Renal pelvis (tissue), 12 donors: ENCODE measurements at places on chromosomes 7 and 10.

DNA sequence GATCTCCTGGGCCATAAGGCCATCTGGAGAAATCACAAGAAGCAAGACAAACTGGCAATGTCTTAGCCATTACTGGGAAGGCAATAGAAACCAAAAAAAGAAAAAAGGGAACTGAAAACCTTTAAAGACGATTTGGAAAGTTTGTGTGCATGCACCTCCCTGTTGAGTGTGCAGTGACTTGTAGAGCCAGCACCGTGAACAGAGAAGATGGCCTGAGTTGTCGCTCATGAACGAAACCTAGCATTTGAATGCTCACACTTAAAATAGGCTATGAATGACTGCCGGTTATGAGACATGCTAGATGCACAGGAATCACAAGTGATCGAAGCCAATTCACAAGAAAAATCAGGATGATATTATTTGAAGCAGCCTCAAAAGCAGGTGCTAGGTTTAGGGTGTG lies 151.3 kb upstream of the ADO start:
- no peak for DNase-seq

DNA sequence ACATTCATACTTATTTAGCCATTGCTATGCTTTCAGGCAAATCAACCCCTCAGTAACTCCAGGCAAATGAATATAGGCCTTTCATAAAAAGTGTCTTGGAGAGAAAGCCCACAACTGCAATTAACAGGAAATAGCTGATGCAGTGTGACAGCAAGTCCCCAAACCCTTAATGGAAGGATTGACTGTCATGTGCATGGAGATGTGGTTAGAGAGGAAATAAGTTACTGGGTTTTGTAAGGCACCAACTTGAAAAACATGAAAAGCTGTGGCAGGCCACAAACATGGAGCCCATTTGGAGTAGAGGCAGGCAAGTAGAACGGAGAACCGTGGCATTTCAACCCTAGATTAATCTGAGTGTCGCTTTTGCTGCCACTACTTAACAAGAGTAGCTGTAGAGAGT lies 549.4 kb upstream of the C7orf33 start:
- no peak for DNase-seq

GRCh38 chr10:21972584-21972983 lies 30.9 kb downstream of the DNAJC1 start:
- DNase-seq: no peak

GRCh38 chr7:36171503-36171902 lies 18.4 kb downstream of the EEPD1 start:
- DNase-seq: no peak

DNA sequence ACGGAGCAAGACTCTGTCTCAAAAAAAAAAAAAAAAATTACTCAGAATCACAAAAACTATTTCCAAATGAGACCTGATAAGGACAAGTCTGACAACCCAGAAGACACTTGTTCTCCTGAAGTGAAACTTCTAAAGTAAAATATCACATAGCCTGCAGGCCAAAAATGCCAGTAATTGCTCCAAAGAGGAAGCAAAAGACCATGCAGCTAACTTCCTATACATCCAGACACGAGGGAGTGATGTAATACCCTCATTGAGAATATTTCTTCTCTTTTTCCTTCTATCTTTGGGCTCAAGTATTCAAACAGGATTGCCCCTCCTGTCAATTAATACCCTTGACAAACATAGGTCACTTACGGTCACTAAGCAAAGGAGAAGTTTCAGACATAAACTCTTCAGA lies 31.2 kb downstream of the ARMH3 start:
- DNase-seq: no peak

- no peak for DNase-seq
Observed at GRCh38 chr7:7595451-7595850, 28.8 kb downstream of the MIOS start.

DNA sequence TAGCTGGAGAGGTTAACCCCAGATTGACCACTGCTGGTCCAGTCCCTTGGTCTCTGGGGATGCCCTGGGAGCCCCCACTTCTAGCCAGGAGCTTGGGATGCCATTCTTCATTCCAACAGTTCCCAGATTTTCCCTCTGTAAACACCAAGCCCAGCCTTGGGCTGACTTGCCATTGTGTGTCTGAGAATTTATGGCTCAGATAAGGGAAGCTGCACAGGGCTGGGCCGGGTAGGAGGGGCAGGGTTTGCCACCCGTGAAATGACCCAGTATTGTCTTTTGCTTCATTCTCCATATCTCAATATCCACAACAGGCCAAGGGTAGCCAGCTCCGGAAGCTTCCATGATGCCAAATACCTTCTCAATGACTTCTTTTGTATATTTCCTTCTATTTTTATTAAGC lies 32.1 kb downstream of the AFAP1L2 start:
- no peak for DNase-seq

- DNase-seq: no peak
Observed at GRCh38 chr7:80463272-80463920, 48.5 kb downstream of the GNAT3 start.

DNA sequence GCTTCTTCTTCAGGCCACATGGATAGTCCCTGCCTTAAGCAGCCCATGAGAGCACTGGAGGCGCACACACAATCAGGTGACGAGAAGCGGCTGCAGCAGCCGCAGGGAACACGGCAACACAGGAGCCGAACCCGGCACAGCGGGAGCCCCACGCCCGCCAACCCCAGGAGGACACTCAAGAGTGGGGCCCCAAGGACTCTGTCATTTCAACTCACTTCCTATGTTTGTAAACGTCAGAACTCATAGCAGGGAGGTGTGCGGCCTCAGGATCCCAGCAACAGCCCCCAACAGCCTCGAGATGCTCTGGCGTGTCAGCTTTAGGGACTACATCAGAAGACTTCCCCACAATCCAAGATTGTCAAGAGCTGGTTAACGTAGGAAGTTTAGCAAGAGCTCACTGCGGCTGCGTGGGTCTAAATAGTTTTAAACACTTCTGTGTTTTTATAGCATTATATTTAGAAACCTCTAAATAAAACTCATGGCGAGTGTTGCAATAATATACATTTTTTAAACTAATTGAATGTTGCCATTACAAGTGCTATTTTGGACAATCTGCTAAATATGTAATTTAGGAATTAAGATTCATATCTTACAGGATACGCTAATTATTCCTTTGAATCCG lies 123.4 kb downstream of the MAD1L1 start:
- DNase-seq: no peak

DNA sequence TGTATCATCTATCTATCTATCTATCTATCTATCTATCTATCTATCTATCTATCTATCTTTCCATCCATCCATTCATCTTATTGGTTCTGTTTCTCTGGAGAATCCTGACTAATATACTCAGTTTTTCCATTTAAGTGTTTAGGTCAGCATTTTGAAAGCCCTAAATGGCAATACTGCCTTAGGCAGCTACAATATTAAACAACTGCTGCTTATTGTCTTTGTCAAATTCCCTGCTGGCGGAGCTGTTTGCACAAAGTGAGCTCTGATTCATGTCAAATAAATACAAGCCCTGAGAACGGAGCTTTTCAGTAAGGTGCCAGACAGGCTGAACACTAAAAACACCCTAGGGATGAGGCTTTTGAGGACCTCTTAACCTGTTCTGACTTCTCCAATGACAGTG lies 7.1 kb upstream of the KLHL7 start:
- no peak for DNase-seq

DNA sequence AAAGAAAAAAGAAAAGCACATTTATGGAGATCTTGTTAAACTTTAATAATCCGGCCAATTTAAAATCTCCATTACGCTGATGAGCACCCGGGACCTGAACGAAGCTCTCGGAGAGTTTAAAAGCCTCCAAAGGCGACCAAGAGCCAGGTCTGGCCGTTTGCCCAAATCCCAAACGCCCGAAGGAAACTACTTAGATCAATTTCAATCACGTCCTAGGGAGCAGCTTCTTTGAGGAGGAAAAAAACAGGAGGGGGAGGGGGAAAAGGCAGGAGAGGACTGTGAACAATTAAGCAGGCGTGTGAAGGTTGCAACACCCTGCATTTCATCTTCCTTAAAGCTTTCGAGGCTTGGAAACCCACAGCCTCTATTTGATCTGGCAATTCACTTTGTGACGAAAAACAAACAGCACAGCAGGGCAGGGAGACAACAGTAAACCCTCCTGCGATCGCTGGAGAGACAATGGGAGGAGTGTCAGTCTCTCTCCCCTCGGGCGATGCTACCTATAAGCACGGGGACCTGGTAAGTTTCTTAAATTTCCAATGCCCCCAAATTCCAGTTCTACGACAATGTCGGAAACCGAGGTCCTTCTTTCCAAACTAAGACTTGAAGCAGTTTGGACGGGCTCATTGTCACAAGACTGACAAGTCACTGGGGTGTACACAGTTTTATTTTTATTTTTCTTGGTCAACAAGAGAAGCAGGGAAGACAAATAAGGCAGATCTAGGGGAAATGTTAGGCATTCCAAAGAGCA lies 1.2 kb downstream of the KLF6 start:
- no peak for DNase-seq

GRCh38 chr7:121038717-121039509 lies 50.4 kb downstream of the CPED1 start:
- DNase-seq: no peak

DNA sequence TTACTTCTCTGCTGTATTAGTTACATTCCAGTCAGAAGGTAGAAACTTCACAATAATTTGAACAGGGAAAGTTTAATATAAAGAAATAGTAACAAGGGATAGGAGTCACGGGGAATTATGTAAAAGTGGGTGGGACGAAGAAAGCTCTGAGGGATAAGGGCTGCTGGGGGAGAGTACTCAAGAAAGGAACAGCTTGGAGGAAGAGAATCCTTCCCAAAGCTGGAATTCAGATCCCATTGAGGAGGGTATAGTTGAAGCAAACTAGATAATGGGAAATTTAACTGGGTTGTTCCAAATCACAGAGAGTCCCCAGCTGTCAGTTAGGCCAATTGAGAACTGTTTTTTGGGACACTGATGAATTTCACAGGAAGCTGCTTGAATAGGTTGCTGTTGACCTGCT lies 53.2 kb upstream of the MACC1 start:
- no peak for DNase-seq

DNA sequence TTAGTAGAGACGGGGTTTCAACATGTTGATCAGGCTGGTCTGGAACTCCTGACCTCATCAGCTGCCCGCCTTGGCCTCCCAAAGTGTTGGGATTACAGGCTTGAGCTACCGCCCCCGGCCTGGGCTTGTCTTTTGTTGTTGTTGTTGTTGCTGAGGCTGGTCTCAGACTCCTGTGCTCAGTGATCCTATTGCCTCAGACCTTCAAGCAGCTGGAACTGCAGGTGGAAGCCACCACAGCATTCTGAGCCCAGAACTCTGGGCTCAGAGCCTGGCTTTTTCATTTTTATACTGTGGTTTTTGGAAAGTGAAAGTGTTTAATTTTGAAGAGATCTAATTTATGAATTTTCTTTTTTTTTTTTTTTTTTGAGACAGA lies 16.2 kb upstream of the DNAJB6 start:
- DNase-seq: no peak

DNA sequence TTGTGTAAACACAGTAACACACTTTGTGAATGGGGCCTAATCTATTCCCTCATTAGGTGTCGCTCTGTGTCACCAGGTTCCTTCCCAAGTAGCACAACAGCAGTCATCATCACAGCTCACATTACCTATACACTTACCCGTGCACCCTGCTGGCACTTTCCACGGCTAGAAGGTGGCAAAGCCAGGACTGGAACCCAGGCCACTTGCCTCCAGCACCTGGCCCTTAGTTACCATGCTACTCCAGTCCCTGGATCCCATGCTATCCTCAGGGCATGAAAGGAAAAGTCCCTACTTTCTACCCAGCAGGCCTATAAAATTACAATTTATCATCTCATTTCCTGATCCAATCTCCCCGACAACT lies 18.4 kb downstream of the SMURF1 start:
- DNase-seq: no peak

DNA sequence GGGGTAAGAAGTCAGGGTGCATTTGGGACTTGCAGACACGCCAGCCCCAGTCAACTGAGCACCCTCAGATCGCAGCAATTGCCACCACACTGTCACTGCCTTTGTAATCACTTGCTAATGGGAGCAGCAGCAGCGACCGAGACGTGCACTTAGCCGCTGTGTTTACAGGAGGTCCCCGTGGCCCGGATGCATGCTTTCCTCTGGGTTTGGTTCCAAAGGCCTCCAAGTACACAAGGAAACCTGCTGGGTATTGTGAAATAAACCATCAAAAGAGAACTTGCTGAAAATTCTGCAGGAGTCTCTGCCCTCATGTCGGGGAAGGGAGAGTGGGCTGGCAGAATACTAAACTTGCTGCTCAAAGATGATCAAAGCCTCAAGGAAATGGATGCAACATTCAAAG lies 341.7 kb downstream of the DNAJB6 start:
- no peak for DNase-seq

GRCh38 chr10:24394461-24395190 lies 185.7 kb downstream of the KIAA1217 start:
- DNase-seq: no peak

DNA sequence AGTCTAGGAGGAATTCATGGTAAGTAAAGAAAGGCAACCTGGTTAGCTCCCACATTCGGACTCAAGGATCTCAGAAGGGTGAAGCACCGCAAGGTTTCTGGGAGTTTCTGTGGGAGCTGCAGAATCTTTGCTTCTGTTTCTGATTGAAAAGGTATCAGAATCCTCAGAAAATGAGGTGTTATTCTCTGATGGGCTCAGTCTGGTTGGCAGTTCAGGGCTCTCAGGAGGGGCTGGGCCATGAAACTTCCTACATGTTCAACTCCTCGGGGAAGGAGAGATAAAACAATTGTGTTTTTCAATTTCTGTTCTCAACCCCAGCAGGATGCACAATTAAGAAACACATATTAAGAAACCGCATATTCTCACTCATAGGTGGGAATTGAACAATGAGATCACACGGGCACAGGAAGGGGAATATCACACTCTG lies 9.1 kb downstream of the OR2A7 start:
- DNase-seq: no peak

DNA sequence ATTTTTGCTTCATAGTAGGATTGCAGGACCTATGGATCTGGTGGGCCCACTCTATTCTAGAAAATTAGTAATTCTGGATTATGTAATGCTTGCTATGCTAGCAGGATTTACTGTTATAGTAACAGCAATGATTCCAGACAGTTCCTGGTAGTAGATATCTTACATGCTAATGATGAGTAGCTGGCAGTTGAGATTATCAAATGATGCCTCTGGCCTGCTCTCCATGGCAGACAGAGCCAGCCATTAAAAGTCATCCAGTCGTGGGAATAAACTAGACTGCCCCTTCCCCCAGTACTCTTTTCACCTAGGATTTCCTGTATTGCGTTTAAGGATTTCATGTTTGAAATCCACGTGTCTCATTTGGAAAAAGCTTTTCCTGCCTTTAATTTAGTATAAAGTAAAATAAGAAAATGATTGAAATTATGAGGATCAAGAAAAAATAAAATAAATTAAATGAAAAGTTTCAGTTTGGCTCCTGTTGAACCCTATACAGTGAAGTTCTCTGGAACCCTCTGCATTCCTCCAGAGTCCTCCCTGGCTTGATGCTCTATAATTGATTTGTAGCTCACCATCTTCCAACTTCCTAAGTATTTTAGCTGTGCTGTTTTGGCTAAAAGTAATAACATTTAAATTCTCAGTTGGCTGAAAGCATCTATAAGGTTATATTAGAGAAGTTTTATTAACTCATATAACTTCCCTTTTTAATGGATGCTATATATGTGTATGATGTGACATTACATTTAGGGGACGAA lies 14.6 kb downstream of the UMAD1 start:
- no peak for DNase-seq
